Body of pancreas (tissue), 4 donors: ENCODE measurements at places on chromosomes 3 and 15. TPM values are rescaled to one million over a fixed set of nuclear protein-coding genes. Genes with fewer than 3 reads are reported as not detected.
A peak's percentile ranks its signal among the peaks of the same experiment; 100 is the strongest.

DNA sequence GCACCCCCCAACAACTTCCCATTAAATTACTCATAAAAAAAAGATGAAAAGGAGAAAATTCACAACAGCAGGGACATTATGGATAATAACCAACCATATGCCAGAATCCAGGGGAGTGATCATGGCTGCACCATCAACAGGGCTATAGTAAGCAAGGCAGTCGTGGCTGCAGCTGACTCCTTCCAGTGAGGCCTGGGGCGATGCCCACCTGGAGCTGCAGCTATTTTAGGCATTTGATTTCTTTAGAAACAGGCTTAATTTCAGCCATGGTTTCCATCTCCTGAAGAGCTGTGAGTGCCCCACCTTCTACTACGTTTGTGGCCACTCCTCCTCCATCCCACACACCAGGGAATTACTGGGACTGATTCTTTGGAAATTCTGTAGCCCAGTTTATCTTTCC, 84.0 kb downstream of the MINAR1 start:
- no peak for DNase-seq

DNA sequence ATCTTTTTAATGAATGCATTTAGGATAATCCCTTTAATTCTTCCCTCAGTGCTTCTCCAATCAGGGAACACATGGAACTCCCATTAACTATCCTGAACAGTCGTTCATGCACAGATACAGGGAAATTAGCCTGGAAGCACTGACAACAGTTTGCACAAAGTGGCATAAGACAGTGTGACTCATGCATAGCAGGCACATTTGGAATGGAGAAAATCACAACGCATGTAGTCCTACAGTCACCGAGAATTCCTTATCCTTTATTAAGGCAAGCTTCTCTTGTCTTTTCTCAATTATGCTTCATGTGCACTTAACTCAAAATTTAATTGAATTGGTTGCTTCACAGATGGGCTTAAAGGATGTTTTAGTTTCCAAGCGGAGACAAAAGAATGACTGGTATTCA, 155.0 kb upstream of the CRBN start:
- DNase-seq: no peak

DNA sequence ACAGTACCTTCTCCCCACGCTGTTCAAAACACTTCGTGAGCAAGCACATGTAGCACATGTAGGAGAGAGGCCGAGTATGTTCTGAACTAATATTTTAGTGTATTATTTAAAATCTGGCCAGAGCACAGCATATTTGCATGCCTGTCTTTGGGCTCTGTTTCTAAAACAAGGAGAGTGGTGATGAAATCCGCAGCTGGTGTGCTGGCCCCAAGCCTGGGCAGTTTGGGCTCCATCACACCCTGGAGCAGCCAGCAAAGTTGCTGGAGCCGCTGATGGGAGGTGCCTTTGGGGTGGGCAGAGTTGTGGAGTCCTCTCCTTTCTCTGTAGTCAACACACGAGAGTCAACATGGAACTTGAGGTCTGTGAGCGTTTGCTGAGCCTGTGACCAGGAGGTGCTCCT, 116.6 kb downstream of the SLCO3A1 start:
- DNase-seq: no peak

GRCh38 chr3:162117961-162118360, 621.4 kb downstream of the OTOL1 start:
- DNase-seq: no peak

TNFAIP8L3 gene
- not detected for total RNA-seq

DNA sequence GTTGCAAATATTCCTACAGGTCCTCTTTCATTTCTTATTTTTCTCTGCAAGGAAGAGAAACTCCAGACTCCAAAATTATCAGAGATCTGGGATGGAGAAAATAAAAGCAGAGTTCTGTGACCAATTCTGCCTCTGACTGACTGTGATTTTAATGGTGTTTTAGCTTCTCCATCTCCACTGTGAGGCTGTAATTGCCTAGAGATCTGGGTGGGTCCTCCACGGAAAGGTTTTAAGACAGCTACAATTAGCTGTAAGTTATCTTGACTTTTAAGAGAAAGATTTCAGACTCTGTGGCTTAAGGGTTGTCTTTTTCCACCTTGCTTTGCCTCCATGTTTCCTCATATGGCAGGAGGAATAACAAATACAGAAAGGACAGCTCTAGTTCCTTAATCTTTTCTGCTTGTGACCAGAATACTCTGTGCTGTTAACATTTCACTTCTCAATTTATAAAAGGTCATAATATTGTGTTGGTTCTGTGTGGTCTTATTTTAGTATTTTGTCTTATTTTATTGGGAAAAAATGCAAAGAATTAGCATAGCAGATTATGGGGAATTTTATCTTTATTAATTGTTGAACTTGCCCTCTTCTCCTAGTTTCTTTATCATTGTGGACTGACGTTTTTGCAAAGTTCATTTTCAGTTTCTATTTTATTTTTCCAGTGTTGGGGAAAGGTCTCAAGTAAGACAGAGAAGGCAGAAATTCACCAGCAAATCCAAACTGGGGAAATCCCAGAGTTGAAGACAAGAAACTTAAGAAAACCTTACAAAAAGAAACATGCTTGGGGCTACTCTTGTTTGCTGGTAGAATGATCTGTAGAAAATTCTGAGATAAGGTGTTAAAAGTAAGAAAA, 157.9 kb downstream of the RAP2B start:
- DNase-seq: no peak

CX3CR1 gene
- not detected for total RNA-seq

DNA sequence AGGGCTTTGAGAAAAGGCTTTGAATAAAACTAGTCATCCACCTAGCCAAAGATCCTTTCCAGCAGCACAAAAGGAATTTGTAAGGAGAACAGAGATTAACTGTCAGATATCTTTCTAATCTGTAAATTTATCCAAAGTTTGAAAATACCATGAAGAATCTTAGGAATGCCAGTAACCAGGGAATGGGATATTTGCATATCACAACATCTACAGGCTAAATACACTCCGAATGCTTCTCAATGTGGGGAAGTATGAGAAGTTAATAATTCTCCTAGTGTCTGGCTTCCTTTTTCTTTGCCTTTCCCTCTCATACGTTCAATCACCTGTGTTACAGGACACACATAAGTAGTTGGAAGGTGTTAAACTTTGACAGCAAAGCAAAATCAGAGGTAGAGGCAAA, 7.8 kb downstream of the ANAPC13 start:
- no peak for DNase-seq

DNA sequence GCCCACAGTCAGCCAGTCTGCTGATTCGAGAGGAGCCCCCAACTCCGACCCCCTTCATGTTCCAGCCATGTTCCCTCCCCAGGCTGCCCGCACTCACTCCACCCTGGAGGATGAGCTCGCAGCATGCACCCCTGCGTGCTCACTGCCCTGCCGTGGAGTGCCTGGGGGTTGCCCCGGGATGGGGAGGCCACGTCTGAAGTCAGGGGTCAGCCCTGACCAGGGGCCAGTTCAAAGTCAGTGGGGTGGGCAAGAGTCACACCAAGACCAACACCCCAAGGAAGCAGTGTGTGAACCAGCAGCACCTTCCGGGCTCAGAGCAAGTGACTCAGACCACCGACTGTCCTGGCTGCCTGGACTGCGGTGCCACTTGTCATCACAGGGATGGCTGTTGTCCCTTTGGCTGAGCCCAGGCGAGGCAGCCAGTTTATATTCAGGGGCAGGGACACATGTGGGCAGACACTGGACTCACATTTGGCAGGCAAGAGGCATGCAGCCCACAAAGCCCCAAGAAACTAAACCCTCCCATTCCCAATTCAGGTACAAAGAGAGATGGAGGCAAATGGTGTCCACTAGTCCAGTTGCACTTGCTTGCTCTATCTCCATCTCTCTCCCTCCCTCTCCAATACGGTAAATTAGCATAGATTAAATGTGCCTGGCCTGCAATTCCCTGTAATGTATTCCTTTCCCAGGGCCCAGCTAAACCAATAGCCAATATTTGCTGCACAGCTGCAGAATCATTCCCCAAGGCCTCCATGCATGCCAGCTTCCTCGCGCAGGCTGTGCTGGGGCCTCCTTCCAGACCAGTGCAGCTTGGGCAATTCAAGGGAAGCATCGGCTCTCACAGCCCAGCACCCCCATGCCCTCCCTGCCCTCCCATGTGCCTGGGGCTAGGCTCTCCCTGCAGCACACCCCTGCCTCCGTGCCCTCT, 135.7 kb upstream of the IQSEC1 start:
- DNase-seq: no peak

OCA2 gene
- total RNA-seq: not detected

ZNF80 gene
- total RNA-seq: not detected

DNA sequence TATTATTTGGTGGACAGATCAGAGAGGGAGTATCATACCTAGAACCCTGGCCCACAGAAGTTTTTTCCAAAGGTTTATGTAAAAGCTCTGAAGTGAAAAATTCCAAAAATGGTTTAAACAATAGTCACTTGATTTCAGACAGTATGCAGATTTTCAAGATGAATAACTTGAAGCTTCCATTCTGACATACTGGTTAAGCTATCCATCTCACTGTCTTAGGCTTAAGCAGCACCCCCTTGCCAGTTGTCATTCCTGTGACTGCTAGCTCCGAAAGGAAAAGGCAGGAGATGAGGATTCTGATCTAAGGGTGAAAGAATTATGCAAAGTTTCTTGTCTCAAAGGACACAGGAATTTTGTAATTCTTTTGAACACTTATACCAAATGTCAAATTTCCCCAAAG, 337.5 kb upstream of the THBS1 start:
- no peak for DNase-seq

DNA sequence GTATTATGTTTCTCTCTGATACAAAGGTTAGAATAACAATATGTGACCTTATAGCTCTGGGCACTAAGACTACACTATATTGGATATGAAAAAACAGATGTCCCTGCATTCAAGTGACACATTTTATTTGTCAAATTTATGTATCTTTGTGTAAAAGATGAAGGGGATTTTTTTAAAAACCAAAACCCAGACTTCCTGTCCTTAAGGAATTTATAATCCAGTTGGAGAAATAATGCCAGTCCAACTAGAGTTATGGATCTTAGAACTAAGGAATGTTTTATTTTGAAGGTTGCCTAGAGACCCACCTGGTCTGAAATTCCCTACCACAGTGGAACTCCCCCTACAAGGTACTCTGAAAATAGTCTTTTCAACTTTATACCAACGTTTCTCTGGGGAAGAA, 33.3 kb upstream of the PIK3CB start:
- no peak for DNase-seq

- no peak for DNase-seq
These were observed 99.2 kb upstream of the MLF1 start for GRCh38 chr3:158471639-158472294.

GRCh38 chr3:84304214-84304613, 654.6 kb upstream of the CADM2 start:
- DNase-seq: no peak

GRCh38 chr3:144692488-144692887, 720.9 kb downstream of the DIPK2A start:
- no peak for DNase-seq

- DNase-seq: peak; percentile 84
These were observed 89.0 kb downstream of the IQSEC1 start for GRCh38 chr3:12984023-12984823.

DNA sequence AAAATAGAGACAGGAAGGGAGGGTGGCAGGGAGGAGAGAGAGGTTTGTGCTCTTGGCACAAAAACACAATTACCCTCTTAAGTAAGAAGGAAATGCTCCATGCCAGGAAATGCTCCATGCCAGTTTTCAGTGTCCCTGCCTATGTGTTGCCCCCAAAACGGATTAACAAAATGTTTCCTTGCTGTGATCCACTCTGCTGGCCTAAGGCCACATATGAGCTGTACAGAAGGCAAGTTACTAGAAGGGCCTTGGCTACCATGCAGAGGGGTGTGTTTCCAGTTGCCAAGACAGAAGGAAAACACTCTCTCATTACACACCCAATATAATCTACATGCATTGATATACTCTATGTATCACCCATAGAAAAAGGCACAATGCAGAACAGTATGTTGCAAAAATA, 98.2 kb upstream of the PTPRG start:
- no peak for DNase-seq

GRCh38 chr3:78052746-78053145, 1012.8 kb downstream of the ROBO2 start:
- no peak for DNase-seq

- DNase-seq: no peak
These were observed 933.9 kb downstream of the NSUN3 start for GRCh38 chr3:94996743-94997142.

DNA sequence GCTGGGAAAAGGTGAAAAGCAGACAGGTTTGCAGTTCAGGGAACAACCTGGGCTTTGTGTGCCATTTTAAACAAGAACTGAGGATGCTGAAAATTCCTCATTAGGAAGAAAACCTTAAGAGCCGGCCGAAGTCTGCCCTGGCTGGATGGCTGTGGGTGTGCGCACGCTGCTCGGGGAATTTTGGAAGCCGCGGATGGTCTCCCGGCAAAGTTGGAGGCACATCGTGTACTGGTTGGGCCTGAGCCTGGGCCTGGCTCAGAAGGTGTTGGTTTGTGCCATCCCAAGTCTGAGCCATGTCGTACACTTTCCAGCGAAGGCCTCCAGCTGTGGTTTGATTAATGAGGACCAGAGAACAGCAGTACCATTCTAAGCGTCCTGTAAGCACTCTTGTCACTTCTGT, 188.2 kb downstream of the ATP10A start:
- no peak for DNase-seq

- DNase-seq: no peak
These were observed 96.3 kb upstream of the ZBED2 start for GRCh38 chr3:111691293-111691909.

NANOGP8 gene
- total RNA-seq: 1.6 TPM

DNA sequence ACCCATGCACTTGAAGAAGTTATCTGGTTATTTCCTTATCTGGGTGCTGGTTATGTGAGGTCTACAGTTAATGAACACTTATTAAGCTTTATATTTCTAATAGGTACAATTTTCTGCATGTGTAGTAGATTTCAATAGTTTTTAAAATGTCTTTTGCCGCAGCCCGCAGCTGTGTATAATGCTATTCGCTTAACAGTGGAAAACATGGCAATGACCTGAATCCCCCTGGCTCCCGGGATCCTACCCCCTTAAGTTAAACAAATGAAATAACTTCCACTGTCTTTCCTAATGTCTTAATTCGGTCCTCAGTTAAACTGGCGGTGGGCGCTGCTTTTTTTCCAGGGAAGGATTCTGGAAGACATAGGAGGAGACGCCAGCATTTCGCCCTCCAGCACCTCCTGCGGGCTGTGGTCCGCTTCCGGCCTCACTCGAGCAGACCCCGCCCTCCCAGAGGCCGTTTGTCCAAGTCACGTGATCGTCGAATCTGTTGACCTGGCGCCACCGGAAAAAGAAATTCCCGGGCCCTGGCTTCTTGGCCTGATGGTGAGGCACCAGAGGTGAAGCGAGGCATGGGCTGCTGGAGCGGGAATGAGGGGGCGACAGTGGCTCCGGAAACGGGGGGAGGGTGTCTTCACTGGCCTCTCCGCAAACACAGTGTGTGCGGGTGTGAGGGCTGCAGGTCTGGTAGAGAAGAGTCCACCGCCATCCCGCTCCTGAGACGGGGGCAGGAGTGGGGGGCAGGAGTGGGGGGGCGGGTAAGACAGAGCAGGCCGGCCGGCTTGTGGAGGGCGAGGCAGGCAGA, 45.6 kb upstream of the CSPG4 start:
- DNase-seq: peak; percentile 94

- DNase-seq: no peak
These were observed 152.7 kb downstream of the CD47 start for GRCh38 chr3:107938143-107938542.

TEX55 gene
- total RNA-seq: not detected

GRCh38 chr15:63363292-63363691, 18.4 kb downstream of the CA12 start:
- DNase-seq: no peak
